Stimulated activated naive CD8-positive, alpha-beta T cell treated with anti-CD3 and anti-CD28 coated beads, Interleukin-15, amount 100 ng/mL, for 72 hours (primary cell): ENCODE measurements at places on chromosomes 2 and 18.
A peak's percentile ranks its signal among the peaks of the same experiment; 100 is the strongest.

DNA sequence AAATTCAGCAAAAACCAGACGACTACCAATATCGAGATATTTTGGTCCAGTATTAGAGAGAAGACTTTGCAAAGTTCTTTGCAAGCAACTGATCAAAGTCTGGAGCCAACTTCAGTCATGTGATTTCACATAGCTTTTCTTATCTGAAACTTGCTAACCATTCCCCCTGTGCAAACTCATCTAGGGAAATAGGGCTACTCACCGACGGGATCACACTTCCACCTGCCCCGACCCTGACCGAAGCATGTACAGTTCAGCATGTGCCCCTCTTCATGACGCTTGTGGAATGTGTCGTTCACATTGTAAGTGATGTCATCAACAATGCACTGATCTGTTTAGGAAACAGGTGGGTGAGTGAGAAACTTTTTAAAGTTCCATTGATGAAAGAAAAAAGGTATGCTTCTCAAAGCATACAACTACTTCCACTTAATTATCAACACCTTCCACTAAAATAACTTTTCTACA lies 15.4 kb downstream of the FN1 start:
- no peak for DNase-seq

GRCh38 chr2:236940497-236940896 lies 145.2 kb upstream of the COPS8 start:
- DNase-seq = peak; percentile 29

DNA sequence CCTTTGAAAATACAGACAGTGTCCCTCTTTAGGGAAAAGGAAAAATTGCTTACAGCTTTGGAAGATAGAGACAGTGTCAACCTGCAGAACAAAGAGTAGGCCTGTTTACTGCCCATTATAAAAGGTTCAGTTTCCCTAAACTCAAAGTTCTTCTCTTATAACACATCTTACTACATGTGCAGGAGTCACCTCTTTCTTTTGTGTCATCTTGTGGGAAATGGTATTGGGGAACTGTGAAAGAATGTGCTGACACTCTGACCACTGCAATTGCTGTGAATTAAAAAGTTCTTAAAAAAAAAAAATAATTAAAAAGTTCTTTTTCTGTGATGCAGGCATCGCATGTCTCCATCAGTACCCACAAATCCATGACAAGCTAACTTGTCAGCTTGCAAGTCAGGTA lies 2.9 kb upstream of the ITGB6 start:
- DNase-seq = no peak

DNA sequence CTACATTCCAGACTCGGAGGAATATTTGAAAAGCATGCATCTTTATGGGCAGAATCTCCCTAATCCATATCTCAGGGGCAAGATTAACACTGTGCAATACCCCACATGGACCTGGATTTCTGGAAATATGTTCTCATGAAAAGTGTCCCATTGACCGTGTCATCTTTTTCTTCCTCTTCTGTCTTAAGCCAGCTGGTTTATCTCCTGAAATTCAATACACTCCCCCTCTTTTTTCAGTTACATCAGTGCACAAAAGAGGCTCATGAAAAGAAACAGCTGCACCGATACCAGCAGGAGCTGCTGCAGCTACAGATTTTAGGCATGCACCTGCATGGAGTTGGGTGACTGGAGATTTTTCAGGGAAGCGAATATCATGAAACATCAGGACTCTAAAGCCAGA lies 117.2 kb downstream of the SLC4A3 start:
- DNase-seq = no peak

- no peak for DNase-seq
Measured at GRCh38 chr2:58032016-58032763, 14.4 kb upstream of the VRK2 start.

- DNase-seq = no peak
Measured at GRCh38 chr2:69985688-69986087, 24.3 kb upstream of the ASPRV1 start.

- DNase-seq = no peak
Measured at GRCh38 chr2:43220760-43221123, 5.7 kb downstream of the ZFP36L2 start.

DNA sequence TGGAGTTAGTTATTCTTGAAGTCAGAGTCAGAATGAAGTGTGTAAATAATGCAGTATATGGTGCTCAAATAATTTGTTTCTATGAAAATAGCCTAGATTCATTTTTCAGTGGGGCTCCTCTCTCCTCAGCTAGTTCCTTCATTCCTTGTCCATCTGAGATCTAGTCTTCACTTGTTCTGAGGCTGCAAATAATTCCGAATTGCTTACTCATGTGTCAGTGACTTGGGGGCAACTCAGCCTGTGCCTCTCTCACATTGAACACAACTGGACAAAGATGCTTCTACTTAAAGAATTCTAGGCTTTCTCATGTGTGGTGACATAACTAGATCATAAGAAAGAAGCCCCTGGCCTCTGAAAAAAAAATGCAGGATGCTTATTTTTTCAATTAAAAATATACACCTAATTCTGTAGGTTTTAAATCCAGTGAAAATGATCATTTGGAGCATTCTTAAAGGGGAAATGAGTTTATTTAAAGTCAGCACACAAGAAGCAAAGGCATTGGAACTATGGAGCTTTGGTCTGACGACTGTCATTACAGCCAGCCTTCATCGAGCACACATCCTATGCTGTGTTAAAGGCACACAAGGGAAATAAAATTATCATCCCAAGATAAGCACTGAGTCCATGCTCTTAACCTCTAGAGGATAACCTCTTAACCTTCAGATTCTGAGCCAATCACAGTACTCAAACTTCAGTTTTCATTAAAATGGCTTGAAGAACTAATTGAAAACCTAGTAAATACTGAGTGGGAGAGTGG lies 24.8 kb upstream of the SCN7A start:
- no peak for DNase-seq

GRCh38 chr2:95336406-95336805 lies 39.3 kb downstream of the KCNIP3 start:
- DNase-seq = no peak

DNA sequence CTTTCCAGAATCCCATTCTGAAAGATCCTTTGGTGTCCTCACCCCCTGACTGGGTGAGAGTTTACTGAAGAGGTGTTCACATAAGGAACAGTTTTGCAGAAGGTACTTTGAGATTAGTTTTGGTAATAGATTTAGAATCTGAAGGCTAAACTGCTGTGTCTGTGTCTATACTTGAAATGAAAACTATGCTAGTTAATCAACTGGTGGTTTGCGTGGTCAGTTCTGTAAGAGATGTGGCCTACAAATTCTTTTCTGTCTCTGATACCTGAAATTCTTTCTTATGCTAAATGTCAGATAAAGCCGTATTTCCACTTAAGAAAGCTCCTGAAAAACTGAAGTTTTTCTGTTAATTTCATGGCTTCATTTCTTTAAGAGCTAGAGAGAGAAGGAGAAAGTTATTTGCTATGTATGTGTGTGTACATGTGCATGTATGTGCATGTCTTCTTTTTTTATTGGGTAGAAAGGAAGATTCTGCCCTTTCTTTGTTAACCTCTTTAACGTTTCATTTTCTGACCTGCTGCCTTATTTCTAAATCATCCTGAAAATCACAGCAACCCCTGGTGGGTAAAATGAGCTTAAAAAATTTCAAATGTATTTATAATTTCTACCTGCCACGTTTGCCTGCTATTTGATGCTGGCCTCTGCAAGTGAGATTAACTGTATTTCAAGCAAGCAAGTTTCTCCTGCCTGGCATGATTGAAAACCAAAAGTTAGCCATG lies 552.0 kb upstream of the NRP2 start:
- DNase-seq = no peak

GRCh38 chr2:163990541-163990940 lies 254.7 kb upstream of the FIGN start:
- DNase-seq = no peak

- peak; percentile 55 for DNase-seq
Measured at GRCh38 chr2:105235388-105236059, 6.0 kb upstream of the GPR45 start.

GRCh38 chr2:99644419-99644787 lies 154.6 kb upstream of the REV1 start:
- DNase-seq = no peak

- DNase-seq = no peak
Measured at GRCh38 chr2:54871457-54872107, 148.1 kb downstream of the EML6 start.

DNA sequence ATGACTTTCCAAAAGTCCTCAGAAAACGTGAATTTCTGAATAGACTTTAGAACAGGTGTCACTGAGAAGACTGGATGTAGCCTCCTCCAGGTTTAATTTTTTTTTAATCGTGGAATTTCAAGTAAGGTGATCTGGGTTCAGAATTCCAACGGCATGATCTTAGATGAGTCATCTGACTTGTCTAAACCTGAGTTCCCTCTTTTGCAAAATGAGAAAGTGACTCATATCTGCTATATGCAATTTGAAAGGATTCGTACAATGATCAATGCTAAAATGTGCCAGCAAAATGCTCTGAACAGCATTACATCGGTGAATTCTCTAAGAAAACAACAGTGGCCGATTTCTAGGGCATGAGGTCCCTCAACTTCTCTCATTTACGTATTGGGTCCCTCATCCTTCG lies 69.1 kb upstream of the ZNF516 start:
- DNase-seq = no peak

DNA sequence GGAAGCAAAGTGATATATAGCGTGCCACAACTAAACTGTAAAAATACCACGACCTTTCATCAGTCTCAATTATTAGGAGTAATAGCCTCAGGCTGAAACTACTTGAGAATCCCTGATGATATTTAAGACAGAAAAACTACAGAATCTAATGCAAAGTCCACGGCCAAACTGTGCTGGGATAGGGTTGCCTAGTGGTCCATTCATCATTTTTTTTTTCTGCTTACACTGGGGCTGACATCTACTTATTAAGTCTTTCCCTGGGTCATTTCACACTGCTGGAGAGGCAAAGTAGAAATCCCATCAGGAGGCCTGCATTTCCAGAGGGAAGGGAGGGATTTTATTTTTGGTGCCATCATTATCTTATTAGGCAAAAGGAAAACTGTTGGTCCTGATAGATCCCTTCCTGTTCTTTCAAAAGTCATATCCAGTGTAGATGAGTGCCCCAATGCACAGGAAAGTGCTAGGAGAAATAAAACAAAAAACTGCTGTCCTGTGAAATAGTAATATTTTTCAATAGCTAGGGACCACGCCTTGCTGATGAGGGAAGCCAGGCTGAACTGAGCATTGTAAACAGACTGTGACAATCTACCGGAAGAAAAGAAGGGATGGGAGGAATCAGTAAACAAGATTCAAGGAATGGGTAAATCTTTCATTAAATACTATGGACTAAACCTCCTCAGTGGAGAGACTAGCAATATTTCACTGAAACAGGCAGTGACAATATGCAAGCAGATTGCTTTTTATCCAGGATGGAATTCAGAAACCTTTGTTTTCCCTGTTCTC lies 644.3 kb downstream of the IRS1 start:
- no peak for DNase-seq

- DNase-seq = no peak
Measured at GRCh38 chr2:172095905-172096625, 6.6 kb downstream of the DLX2 start.
